ENCODE measurements at places on chromosomes 3 and 15.

- no peak for DNase-seq
Observed at GRCh38 chr3:43399034-43399433, 112.7 kb downstream of the SNRK start.

DNA sequence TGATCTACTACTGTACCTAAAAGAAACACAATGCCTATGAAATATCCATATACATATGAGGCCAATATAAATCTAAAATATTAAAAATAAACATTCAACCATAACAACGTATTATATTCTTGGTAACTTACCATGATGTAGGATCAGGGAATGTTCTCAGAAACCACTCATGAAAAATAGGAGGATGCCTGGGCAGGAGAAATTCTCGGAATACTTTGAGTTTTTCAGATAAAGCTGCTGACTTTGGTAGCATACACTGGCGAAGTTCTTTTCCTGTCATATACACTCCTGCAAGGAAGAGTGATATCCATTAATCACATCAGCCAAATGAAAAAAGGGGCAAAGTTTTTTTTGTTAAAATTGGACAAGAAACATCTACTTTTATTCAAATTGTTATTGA, 11.3 kb upstream of the XRN1 start:
- DNase-seq: peak; percentile 12

DNA sequence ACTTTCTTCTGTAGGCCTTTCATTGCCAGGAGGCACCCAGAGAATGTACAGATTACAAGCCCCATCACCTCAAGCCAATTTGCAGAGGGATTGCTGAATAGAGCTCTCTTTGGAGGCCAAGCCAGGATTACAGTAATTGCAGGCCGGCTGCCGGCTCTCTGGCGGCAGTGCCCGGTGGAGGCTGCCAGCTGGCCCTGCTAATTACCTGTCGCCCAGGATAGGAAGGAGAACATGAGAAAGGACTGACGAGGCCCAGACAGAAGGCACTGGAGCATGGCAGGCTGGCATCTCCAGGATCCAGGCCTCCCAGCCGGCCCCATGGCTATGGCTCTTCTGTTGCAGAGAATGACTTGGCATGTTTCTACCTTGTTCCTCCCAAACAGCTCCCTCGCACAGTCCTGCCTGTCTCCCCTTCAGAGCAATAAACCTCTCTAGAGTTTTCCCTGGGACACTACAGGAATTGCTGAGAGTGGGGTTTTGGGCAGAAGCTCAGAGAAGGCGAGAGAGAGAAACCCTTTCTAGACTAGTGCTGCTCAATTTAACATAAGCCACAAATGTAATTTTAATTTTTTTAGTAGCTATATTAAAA, 273.6 kb upstream of the PROK2 start:
- peak; percentile 50 for DNase-seq

DNA sequence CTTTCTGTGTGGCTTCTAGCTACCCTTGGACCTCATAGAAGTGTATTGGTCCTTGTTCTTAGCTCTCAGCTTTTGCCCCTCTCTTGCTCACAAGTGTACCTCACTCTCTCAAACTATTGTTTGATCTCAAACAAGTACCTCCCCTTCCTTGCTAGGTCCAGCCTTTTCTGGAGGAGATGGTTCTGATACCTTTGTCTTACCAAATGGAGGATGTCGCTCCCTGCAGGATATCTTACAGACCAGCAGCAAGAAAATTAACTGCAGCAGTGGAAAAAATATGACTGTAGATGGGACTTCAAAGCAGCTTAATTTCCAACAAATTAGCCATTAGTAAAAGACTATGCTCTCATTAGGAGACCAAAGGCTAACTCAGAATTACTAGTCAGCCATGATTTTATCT, 388.1 kb upstream of the ROBO2 start:
- DNase-seq: no peak

- peak; percentile 14 for DNase-seq
Observed at GRCh38 chr3:157530637-157531300, 27.6 kb upstream of the VEPH1 start.

DNA sequence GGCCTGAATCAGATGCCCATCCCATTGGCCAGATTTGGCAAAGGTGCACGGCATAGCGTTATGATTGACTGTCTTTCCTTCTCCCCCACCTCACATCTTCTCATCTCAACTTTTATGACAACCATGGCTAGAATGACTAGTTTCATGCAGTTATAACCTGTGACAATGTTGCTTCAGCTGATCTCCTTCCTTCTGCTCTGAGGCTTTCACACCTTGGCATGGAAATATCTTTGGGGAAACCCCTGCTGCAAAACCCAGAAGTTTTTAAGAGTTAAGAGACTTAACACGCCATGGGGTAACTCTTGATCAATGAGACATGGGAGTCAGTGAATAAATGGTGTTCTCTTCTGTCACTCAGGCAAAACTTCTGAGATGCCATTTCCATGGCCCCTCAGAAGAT, 290.7 kb upstream of the MDFIC2 start:
- no peak for DNase-seq

DNA sequence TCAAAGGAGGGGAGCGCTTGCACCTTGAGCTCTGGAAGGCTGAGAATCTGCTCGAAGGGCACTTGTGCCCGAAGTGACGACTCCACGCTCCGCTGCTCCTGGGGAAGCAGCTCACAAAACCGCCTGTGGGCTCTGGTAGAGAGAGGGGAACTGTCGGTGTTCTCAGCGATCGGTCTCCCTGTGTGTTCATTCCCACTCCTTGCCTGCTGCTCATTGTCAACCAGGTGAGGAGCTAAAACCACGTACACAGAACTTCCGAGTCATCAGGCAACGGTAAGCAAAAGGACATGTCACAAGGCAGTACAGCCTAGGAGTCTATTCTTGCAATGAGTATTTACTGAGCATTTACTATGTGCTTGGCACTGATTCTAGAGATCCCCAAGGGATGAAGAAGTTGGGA, 1.5 kb downstream of the CIB1 start:
- DNase-seq: no peak

- DNase-seq: no peak
Observed at GRCh38 chr3:30604093-30604492, 2.3 kb upstream of the TGFBR2 start.

GRCh38 chr3:94336046-94336753, 273.3 kb downstream of the NSUN3 start:
- peak; percentile 77 for DNase-seq

DNA sequence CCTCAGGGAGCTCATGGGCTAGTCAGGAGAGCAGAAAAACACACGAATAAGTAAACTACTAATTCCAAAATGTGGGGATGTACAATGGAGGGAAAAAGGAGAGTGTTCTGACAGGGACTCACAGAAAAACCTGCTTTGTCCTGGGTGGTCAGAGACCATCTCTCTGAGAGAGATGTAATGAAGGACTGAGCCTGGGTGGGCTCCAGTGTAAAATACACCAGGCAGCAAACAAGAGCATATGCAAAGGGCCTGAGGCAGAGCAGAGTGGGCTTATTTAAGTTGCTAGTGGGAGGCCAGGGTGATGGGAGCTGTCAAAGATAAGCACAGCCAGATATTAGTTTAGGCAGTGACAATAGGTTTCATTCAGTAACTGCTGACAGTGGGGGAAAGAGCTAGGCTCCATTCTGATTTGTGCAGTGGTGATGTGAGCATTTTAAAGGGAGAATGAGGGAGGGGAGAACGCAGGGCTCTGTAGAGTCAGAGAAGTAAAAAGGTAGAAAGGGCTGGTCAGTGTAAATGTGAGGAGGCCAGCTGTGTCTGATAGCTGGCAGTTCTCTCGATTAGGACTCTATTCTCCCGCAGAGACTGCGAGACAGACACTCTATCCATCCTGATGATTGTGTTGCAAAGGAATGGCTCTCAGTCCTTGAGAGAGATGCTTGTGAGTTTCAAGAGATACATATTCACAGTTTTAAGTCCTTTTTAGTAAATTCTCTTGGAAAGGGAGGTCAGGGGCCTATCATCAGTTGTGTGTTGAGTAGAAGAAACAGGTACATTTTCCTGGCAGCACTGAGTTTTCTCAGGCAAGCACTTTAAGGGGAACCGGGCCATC, 3.5 kb downstream of the TF start:
- DNase-seq: no peak

DNA sequence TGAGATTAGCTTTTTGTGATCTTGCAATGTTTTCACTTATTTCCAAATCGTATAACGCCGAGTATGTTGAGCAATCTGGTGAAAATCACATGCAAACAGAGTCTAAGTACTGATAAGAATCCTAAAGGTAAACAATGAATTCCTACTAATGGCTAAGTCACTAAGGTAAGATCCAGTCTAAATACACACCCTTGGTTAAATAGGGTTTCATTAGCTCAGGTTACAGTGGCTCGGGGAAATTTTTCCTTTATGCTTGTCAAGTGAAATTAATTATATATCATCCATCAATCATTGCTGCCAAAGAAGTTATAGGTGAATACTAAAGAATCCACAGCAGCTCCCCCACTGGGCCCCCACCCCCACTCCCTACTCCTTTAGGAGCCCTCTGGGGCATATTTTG, 139.3 kb downstream of the SOX2 start:
- DNase-seq: no peak

GRCh38 chr3:78273326-78273725, 1233.4 kb downstream of the ROBO2 start:
- no peak for DNase-seq

- no peak for DNase-seq
Observed at GRCh38 chr3:79586232-79586631, 181.6 kb downstream of the ROBO1 start.

DNA sequence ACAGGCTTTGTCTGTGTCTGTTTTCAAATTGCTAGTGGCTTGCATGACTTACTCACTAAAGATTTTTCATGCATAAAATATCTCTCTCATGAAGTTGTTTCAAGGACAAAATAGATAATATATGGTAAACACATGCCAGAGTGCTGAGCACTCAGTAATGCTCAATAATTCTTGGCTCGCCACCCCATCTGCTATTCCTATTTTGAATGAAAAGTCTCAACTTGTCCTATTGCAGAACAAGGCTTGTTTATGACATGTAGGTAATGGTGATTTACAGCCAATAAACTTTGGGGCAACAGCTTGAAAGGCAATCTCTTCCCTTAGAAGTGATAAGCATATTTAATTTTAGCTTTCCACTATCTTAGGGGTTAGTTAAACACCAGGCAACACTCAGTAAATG, 789.0 kb upstream of the ROBO1 start:
- DNase-seq: peak; percentile 4

DNA sequence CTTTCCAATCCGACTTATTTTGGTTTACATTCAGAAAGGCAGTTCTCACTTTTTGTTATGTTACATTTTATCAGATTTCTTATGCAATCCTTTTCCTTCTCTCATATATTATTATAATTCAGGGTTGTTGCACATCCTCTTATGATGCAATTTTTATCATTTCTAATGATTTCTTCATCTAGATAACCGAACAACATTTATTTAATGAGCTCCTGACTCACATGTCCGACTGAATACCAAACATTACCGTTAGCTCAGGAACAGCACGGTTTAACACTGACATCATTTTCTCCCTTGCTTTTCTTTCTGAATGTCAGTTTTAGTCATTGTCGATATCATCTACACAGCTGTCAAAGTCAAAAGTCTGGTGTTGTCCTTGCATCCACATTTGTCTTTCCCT, 199.2 kb downstream of the BCHE start:
- DNase-seq: no peak

DNA sequence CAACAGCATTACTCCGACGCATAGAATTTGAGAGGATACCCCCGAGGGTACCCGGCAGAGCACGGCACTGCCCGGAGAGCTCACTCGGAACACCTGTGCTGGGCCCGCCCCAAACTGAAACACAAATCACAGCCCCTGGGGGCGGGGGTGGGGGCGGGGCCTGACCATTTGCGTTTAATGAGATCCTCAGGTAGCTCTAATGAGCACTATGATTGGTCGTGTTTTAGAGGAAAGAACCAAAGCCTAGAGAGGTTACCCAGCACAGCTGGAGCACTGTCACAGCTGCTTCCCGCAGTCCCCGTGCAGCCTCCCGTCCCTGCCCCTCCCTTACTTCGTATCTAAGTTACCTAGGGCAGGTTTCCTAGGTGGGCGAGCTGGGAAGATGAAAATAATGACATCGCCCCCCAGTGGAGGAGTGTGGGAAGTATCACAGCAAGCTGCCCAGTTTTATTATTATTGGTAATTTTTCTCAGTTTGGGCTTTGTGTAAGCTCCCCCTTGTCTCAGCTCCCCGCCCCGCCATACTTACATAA, 187.1 kb downstream of the PDE8A start:
- DNase-seq: peak; percentile 31

DNA sequence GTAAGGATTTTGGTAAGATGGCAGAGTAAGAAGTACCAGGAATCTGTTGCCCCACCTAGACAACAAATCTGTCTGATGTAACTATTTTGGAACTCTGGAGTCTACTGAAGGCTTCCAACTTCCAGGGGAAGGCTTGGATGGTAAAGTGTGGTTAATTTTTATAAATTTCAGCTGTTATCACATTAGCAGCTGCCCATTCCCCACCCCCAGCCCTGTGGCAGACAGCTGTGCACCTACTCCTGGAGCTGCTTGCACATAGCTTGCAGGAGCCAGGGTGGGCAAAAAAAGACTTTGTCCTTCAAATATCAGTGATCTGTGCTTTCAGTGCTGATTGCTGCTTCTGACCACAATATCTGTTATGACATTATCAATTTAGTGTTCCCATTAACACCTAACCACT, 47.4 kb downstream of the FRMD5 start:
- DNase-seq: no peak

GRCh38 chr15:82018201-82018600, 27.6 kb downstream of the MEX3B start:
- no peak for DNase-seq

- no peak for DNase-seq
Observed at GRCh38 chr3:194100856-194101390, 35.0 kb upstream of the HES1 start.

- DNase-seq: no peak
Observed at GRCh38 chr3:104126864-104127553, 1239.7 kb upstream of the ALCAM start.

DNA sequence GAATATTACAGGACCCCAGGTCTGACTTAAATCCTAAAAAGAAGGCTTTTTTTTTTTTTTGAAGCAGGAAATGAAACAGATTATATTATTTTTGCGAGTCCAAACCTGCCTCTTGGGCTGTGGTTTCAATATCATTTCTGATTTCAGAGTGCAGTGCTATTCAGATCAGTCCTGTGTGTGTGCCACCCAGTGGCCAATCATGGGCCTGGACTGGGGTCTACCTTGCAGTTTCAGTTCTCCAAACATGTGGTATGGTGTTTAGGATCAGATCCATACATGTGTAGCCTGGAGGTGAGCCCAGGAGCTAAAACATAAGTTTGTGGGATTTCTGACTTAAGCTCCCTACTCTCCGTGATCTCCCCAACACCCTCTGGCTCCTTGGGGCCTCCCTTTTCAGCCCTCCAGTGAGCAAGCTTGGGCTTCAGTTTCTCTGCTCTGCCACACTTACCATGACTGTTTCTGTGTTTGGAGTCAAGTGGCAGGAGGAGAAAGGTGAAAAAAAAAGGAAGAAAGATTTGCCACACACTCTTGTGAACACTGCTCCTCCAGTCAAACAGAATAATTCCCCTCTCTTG, 12.1 kb upstream of the THSD4 start:
- DNase-seq: peak; percentile 58

DNA sequence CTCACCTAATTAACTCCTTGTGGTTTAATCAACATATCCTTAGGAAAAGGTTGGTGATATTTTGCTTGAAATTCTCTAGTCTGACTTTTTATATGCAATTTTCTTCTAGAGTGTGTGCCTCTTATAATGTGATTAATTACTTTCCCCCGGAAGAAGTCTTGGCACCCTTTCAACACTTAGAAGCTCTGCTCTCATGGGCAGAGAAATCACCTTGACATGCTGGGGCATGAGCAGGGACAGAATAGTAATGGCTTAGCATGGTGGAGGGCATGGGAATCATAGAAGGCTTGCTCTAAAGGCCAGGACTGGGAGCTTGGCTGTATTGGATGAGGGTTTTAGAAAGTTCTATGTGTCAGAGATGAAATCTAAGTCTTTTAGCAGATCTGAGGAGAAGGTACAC, 293.5 kb downstream of the AGBL1 start:
- no peak for DNase-seq
